SJCRH30 (cell line): ENCODE measurements at places on chromosomes 3 and 15.
A peak's percentile ranks its signal among the peaks of the same experiment; 100 is the strongest.

DNA sequence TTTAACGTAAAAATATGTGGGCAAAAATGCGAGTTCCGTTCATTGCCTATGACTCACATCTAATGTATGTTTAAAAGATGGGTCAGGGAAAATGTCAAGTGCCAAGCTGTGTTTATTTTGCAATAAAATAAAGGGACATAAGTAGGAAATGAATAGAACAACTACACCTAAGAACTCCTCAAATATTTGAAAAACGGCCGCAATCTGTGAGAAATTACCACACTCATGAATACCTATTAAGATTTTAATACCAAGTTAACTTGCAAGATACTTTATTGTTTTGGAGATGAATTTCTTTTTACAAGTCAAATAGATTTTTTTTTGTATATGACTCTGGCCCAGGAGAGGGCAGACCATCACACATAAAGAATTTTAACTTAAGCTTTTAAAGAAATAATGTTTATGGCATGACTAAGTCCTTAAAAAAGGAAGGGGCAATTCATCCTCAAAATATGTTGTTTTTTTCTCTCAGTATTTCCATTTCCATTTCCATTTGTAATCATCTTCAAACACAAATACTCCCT lies 152.7 kb downstream of the SUCNR1 start:
- DNase-seq, result no peak

DNA sequence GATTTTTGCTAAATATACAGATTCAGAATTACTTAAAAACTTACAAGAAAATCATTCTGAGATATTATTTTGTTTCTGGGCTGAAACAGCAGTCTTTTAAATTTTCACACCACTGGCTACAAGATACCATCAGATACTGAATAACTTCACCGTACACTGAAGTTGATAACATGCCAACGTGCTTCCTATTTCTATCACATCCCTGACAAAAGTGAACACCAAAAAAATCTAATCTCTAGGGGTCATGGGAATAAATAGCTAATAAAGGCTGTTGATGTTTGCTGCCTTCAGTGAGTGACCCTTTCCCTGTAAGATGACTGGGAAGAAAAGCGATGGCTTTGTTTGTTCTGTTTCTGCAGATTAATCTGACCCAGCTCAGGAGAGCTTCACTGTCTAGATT lies 120.5 kb downstream of the DUT start:
- DNase-seq, result no peak

GRCh38 chr3:98901119-98901391 lies 440 bp downstream of the DCBLD2 start:
- peak; percentile 64 for DNase-seq

DNA sequence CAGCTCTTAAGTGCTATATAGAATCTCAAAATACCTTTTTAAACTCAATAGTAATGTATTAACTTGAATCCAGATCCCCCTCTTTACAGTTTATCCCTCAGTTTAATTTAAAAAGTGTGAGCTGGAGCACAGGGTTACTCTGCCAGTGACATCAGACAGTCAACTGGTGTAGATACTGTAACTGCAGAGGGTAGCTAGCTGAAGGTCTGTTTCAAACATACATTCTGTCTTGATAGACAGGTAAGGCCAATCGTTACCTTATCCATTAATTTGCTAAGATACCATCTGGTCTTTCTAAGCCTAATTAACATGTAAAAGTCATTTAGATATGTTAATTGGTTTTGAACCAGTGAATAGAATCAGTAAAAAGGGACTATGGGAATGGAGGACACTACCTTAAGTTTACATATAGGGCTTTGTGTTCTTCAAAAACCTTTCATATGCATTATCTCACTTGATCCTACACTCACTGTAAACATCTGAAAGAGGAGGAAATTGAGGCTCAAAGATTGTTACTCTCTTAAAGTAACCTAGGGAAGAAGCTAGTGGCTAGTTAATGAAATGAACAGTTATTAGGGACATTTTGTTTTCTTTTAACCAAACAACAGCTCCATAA lies 59.5 kb upstream of the TSPAN3 start:
- no peak for DNase-seq

- DNase-seq, result no peak
Measured at GRCh38 chr15:50261981-50262380, 3.5 kb downstream of the HDC start.

DNA sequence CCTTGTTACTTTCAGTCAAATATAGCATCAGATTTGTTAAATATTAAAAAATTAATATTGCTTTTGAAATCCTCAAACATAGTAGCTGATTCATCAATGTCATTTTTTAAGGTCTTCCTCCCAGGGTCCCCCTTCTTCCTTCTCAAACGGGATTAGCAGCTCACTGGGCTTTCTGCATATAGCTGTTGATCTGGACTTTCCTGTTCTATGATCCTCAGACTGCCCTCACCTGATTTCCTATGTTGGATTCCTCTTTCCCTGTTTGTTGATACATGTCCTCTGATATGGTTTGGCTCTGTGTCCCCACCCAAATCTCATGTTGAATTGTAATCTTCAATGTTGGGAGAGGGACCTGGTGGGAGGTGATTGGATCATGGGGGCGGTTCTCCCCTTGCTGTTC lies 5.8 kb downstream of the GUCA1C start:
- no peak for DNase-seq

GRCh38 chr3:71934520-71935270 lies 149.7 kb upstream of the PROK2 start:
- DNase-seq, result no peak

DNA sequence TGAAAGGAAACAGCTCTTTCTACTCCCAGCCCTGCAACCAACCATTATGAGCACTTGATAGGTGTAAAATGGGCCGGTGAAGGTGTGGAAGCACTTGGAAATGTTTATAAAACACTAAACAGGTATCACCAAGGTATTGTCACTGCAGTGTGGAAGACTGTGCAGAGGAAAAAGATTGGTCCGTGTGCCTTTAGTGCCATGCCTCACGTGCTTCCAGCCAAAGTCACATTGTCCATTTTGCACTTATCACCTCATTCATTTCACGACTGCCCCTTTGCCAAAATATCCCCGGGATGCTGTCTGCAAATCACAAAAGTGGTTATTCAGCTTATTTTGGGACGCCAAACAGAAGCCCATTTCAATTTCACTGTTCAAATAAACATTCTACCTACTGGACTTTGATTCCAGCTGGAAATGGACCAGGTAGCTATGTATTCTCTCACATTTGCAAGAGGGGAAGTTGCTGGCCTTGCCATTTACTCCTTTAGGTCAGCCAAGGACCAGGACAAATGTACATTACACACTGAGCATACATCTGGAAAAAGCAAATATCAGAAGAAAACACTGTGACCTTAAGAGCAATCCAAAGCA lies 58.4 kb downstream of the ARRDC4 start:
- DNase-seq, result no peak

GRCh38 chr15:54017251-54017650 lies 39.0 kb downstream of the UNC13C start:
- DNase-seq, result no peak

- no peak for DNase-seq
Measured at GRCh38 chr3:12148183-12148940, 10.3 kb downstream of the TIMP4 start.

DNA sequence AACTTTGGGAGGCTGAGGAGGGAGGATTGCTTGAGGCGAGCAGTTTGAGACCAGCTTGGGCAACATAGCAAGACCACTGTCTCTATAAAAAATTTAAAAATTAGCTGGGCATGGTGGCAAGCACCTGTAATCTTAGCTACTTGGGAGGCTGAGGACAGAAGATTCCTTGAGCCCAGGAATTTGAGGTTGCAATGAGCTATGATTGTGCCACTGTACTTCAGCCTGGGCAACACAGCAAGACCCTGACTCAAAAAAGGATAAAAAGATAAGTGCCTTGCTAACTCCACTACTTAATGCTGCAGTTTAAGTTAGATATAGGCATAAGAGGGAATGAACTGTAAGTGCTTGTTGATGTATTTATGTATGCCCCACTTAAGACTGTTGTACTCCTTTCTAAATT lies 102.2 kb downstream of the P3H2 start:
- no peak for DNase-seq

GRCh38 chr3:46272028-46272451 lies 29.8 kb downstream of the CCR3 start:
- DNase-seq, result no peak

- DNase-seq, result no peak
Measured at GRCh38 chr3:38487323-38487722, 8.8 kb upstream of the EXOG start.

GRCh38 chr15:34366271-34367065 lies 528 bp downstream of the LPCAT4 start:
- DNase-seq, result peak; percentile 73

GRCh38 chr15:80755885-80756284 lies 23.3 kb upstream of the CEMIP start:
- no peak for DNase-seq

GRCh38 chr15:77650265-77650664 lies 17.6 kb upstream of the LINGO1 start:
- peak; percentile 35 for DNase-seq

GRCh38 chr15:35697549-35698299 lies 151.8 kb upstream of the DPH6 start:
- DNase-seq, result peak; percentile 40

DNA sequence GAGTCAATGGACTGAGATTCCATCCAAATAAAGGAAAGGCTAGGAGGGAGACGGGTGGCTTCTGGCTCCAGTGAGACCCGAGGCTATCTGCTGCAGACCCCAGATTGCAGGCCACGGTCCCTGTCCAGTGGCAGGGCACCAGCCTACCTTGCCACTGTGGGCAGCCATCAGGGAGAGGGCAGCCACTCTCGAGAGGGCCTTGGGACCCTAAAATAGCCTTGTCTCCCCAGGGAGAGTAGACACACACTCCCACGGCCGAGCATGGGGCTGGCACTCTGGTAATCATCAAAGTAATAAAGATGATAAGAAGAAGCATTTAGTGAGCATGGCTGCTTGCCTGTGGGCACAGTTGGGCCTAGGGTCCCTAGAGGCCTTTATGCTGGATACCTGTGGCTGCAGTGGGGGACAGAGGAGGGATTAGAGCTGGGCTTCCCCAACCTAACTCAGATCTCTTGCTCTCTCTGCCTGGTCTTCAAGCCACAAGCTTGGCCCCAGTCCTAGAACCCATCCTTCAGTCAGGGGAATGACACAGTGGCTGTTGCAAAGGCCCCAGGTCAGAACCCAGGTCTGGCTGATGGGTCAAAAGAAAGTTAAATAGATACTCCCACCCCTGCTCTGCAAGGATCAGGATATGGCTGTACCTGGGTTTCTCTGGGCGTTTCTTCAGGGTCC lies 9.2 kb upstream of the VIPR1 start:
- DNase-seq, result no peak

- DNase-seq, result no peak
Measured at GRCh38 chr3:72099326-72100079, 314.6 kb upstream of the PROK2 start.

GRCh38 chr3:70999730-71000129 lies 583.8 kb downstream of the FOXP1 start:
- DNase-seq, result no peak

DNA sequence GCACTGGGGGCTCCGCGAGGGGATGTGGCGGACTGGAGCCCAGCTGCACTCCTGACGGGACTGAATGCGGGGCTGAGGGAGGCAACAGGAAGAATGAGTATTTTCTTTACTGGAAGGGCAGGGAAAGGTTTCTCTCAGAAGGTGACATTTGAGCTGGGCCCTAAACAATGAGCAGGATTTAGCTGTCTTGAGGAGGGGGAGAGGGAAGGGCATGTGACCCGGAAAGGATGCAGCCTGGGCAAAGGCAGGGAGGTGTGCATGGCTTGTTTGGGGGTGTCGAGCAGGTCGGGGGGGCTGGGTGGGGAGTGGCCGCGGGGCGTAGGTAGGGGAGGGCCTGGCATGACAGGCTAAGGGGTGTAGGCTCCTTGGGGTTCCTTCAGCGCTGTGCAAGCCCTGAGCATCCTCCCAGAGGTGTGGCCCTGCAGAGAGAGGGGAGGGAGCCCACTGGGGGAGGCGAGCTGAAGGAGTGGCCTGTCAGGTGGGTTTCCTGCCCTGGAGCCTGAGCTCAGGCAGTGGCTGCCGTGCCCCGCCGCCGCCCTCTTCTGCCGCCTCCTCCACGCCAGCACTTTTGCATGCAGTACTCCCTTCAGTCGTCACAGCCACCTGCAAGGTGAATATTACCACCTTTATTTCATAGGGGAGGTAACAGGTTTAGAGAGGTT lies 17.2 kb upstream of the ANKDD1A start:
- DNase-seq, result no peak

- DNase-seq, result peak; percentile 67
Measured at GRCh38 chr3:177211503-177212277, 14.4 kb upstream of the TBL1XR1 start.

DNA sequence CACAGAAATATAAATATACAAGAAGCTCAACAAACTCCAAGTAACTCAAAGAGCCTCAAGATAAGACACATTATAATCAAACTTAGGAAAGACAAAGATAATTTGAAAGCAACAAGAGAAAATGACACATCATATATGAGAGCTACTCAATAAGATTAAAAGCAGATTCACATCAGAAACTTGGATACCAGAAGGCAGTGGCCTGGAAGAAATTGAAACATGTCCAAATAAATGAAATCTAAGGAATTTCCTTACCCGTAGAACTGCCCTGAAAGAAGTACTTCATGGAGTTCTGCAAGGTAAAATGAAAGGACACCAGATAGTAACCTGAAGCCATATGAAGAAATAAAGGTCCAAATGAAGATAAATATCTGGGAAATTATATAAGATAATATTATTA lies 113.9 kb downstream of the LSAMP start:
- DNase-seq, result no peak

DNA sequence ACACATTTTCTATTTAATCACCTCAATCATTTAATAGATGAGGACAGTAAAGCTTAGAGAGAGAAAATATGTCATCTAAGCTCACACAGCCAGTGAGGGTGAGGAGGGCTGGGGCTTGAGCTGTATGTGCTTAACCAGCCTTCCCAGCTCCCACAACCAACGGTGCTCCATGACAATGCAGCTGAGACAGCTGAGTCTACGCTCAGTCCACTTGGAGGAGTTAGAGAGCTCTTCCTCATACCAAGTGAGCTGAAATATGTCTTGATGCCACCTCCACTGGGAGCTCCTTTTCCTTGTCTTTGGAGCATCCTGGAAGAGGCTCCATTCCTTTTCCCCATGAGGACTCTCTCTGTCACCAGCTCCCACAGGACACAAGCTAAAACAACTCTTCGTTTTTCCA lies 9.3 kb downstream of the HOMER2 start:
- no peak for DNase-seq

- DNase-seq, result no peak
Measured at GRCh38 chr15:81275711-81276392, 48.1 kb downstream of the STARD5 start.

- no peak for DNase-seq
Measured at GRCh38 chr3:120462409-120462959, 11.7 kb upstream of the FSTL1 start.

- no peak for DNase-seq
Measured at GRCh38 chr3:164748626-164749025, 329.7 kb downstream of the SI start.

DNA sequence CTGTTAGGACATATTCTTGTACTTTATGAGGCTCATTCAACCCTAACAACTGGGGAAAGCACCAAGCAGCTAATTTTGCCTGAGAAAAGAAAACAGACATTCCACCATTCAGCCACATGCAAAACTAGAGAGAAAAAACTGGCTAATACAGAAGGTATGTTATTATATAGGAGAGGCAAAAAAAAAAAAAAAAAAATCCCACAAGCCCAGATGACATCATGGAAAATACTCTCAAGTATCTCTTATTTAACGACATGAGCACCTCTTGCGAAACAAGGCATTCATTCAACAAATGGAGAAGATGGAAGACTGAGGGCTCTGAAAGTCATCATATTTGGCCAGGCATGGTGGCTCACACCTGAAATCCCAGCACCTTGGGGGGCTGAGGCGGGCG lies 61.5 kb downstream of the PRICKLE2 start:
- no peak for DNase-seq
